ENCODE measurements at places on chromosomes 4 and X.
A peak's percentile ranks its signal among the peaks of the same experiment; 100 is the strongest.

- peak; percentile 90 for DNase-seq
Measured at GRCh38 chrX:23884427-23885024, 23.2 kb downstream of the APOO start.

GRCh38 chrX:103404231-103405008 is 28.1 kb downstream of the BEX3 start:
- peak; percentile 39 for DNase-seq

- DNase-seq, result no peak
Measured at GRCh38 chr4:27360790-27361267, 500.2 kb downstream of the STIM2 start.

- no peak for DNase-seq
Measured at GRCh38 chrX:73127700-73128241, 48.5 kb upstream of the PABPC1L2A start.

- no peak for DNase-seq
Measured at GRCh38 chr4:84639145-84639544, 56.2 kb downstream of the CDS1 start.

DNA sequence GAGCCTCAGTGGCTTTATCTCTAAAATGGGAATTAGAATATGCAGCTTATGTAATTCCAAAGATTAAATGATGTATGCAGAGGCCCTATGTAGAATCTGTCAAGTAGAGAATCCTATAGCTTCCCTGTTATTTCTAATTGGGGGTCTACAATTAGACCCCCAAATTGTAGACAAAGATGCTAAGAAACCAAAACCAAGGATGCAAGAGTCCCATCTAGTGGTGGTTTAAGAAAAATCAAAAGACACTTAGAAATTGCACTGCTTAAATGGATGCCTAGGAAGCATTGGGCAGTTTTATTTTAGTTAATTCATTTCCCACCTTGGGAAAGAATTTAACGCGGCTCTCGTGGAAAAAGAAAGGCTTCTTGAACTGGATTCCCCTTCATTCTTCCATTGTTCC is 115.2 kb downstream of the GABRA2 start:
- DNase-seq, result no peak

GRCh38 chrX:97060020-97060419 is 176.3 kb downstream of the RPA4 start:
- DNase-seq, result no peak

- DNase-seq, result no peak
Measured at GRCh38 chr4:33063241-33063640, 2343.1 kb downstream of the PCDH7 start.

DNA sequence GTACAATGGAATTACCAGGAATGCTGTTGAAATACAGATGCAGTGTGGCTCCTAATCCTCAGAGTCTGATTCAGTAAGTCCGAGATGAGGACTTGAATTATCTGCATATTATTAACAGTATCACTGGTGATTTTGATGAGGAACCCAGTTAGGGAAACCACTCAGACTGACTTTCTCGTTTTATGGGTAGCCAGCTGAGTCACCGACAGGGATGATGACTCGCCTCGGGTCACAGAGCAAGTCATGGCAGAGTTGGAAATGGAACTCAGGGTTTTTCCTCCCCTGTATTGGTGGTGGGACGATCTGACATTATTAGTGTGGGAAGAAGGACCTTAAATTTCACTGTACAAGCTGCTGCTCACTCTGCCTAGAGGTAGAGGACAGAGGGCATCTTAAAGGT is 51.3 kb downstream of the RTL9 start:
- DNase-seq, result peak; percentile 66

DNA sequence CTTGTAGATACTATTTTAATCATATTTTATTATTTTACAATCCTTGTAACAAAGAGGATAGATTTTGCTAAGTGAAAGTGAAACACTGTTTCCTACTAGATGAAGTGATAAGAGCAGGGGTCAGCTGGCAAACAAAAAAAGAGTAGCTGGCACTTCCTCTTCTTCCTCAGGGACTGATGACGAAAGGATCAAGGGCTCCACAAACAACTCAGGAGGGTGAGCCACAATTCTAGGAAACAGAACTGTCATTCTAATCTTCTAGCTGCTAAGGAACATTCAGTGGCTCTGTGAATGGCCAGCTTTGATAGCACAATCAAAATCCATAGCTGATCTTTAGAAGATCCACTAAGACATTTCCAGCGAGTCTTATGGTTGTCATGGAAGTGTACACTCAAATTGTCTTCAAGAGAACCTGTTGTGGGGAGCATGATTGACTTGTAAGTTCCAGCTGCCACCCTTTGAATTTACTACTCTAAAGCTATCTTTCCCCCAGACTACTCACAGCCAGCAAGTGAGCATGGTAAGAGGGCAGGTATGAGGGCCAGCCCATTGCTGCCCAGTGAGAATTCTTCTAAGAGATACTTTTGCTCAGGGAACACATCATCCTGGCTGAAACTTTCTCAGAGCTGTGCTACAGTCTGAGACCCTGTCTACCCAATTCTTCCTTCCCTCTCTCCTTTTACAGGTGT is 275.7 kb upstream of the RASGEF1B start:
- peak; percentile 76 for DNase-seq

GRCh38 chr4:55866973-55867574 is 13.6 kb downstream of the EXOC1 start:
- DNase-seq, result peak; percentile 70

GRCh38 chr4:94933799-94934198 is 176.0 kb downstream of the BMPR1B start:
- no peak for DNase-seq

- peak; percentile 73 for DNase-seq
Measured at GRCh38 chrX:118847676-118848075, 24.1 kb downstream of the ZCCHC12 start.

Data from inflammatory macrophage treated with lipopolysaccharide for 1 hour (primary cell).